ENCODE measurements at places on chromosomes 4 and X.

- no peak for DNase-seq
Measured at GRCh38 chr4:68074397-68074796, 55.3 kb downstream of the TMPRSS11F start.

GRCh38 chr4:80587871-80588385 is 252.4 kb downstream of the CFAP299 start:
- DNase-seq = no peak

- peak; percentile 36 for DNase-seq
Measured at GRCh38 chrX:130170752-130171445, 863 bp upstream of the RAB33A start.

- no peak for DNase-seq
Measured at GRCh38 chr4:53574528-53574927, 16.8 kb downstream of the LNX1 start.

GRCh38 chr4:47553329-47554125 is 68.5 kb downstream of the ATP10D start:
- DNase-seq = no peak

DNA sequence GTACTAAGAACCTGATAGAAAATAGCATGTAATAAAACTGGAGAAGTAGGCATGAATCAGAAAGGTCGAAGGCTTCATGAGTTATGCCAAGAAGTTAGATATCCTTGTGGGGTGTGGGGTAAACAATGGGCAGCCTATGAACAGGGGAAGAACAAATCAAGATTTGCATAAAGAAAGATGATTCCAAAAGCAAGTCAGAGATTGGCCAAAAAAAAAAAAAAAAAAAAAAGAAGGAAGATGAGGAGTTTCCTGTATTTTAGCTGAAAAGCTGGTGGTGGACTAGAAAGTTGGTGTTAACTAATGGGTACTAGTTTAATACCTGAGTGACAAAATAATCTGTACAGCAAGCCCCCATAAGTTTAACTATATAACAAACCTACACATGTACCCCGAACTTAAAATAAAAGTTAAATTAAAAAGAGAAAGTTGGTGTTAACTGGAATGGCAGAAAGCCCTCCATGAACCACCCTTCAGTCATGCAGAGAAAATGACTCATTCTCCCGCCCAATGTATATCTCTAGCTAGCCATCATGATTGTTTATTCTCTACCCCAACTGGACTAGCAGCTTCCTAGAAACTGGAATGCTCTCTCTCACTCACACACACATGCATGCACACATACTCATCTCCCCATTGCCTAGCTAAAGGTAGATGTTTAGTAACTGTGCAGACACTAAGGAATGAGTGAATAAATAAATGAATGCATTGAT is 41.7 kb downstream of the ATP11C start:
- DNase-seq = no peak

- no peak for DNase-seq
Measured at GRCh38 chr4:40395166-40395900, 60.2 kb downstream of the CHRNA9 start.

- no peak for DNase-seq
Measured at GRCh38 chr4:88743696-88744095, 46.1 kb upstream of the NAP1L5 start.

GRCh38 chr4:24089851-24090534 is 200.1 kb upstream of the PPARGC1A start:
- no peak for DNase-seq

DNA sequence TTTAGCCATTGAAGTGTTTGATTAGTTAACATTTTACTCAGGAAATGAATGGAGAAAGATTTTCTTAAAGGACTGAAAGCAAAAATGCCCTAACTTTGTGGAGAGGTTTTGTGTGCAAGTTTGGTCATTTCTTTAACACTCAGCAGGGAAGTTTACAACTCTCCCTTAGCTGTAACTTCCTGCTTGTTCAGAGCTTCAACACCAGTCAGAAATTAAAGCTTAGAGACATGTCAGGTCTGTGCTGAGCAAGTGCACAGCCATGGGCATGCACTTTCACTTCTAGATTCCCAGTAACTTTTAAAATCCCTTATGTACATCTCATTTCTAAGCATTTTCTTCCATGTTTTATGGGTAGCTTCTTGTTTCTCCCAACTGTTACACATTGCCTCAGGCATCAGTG is 326.0 kb downstream of the ACTRT1 start:
- no peak for DNase-seq

DNA sequence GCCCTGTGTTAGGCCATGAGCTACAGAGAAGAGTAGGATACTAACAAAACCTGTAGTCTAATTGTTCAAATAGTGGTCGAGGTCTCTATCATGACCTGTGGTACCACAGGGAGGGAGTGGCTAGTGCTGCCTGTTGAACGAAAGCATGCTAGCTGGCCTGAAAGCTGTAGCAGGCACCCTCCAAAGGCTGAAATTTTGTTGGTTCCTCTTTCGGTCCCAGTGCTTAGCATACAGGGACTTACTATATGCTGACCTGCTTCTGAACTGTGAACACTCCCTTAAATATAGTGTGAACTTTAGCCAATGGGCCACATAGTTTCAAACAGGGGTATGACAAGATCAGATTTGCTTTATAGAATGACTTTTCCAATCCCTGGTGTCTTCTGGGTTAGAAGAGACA is 113.4 kb downstream of the PJA1 start:
- no peak for DNase-seq

DNA sequence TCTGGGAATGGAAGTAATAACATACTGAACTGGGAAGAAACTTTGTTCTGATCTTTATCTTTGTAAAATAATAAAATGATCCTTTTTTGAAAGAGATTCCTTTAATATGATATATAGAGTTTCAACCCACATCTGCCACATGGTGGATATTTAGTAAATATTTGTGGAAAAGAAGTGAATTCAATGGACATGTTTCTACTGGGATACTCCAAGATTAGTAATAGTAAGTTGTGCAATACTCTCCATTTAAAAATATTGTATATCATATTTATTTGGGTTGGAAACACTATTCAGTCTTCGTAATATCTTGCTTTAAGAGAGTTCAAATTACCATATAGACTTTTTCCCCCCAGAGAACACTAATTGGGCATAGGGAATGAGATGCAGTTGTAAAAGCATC is 17.8 kb upstream of the ARSJ start:
- DNase-seq = no peak

DNA sequence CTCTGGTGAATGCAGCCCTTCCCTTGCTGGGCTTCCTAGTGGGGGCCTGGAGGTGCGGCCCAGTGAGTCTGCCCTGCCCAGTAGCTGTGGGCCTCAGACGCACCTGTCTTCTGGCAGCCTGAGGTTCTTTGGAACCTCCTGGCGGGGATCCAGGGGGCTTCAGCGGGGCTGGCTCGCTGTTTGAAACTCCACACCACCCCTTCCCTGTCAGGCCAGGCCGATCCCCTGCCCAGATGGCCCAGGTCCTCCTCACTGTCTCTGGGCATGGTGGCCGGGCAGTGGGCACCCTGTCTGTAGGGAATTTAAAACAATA is 10.7 kb upstream of the NKX1-1 start:
- DNase-seq = no peak

DNA sequence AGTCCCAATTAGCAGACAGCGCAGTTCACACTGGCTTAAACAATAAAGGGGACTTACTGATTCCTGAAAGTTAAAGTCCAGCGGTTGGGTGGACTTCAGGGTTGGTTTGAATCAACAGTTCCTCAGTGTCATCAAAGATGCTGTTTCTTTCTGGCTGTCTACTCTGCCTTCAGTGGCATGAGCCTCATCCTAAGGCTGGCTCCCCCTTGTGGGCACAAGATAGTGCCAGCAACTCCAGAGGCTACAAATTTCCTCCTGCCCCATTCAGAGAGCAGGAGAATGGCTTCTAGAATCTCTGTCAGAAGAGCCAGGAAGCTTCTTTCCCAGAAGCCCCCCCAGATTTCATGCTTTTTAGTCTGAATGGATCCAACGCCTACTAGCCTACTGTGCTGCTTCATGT is 82.4 kb upstream of the MTM1 start:
- peak; percentile 47 for DNase-seq

- DNase-seq = no peak
Measured at GRCh38 chr4:166257891-166258290, 384.9 kb downstream of the TLL1 start.

DNA sequence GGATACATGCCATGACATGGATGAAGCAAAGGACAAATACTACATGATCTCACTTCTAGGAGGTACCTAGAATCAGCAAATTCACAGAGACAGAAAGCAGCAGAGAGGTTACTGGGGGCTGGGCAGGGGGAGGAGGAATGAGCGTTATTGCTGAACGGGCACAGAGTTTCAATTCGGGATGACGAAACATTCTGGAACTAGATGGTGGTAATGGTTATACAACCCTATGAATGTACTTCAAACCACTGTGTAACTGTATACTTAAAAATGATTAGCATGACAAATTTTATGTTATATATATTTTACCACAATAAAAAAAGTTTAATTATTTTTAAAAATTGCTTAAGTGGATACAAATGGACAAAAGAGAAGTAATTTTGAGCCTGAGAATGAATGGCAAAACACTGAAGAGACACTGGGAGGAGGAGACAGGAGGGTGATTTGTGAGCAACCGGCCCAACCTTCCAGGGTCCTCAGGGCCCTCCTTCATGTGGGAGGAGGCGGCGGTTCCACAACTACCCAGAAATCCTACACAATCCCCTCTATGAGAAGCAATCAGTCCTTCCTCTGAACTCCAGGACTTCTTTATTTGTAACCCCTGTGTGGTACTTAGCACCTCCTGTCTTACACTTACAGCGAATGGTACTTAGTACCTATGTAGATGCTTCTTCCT is 14.1 kb downstream of the ACSL1 start:
- DNase-seq = peak; percentile 76

GRCh38 chr4:150482581-150482980 is 99.4 kb upstream of the MAB21L2 start:
- no peak for DNase-seq

DNA sequence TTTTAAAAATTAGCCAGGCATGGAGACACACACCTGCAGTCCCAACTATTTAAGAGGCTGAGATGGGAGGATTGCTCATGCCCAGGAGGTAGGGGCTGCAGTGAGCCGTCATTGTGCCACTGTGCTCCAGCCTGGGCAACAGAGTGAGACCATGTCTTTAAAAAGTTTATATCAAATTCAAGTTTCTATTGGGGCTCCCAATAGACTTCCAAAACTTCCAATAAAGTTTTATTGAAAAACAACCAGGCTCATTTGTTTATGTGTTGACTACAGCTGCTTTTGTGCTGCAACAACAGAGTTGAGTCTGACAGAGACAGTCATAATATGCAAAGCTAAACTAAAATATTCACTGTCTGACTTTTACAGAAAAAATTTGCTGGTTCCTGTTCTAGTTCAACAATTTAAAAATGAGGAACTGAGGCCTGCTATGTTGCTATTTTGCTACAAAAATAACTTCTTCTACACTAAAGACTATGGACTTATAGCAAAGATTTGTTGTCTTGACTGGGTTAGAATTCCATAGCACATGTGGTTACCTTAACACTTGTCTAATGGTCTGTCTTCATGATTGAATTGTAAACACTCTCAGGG is 63.3 kb upstream of the RELL1 start:
- no peak for DNase-seq

- no peak for DNase-seq
Measured at GRCh38 chr4:153204247-153204671, at the start of gene TRIM2. Gene TRIM2, plus strand, starts transcription at chr4:153204443. Its CDS starts 88 bp downstream, at chr4:153204531.

DNA sequence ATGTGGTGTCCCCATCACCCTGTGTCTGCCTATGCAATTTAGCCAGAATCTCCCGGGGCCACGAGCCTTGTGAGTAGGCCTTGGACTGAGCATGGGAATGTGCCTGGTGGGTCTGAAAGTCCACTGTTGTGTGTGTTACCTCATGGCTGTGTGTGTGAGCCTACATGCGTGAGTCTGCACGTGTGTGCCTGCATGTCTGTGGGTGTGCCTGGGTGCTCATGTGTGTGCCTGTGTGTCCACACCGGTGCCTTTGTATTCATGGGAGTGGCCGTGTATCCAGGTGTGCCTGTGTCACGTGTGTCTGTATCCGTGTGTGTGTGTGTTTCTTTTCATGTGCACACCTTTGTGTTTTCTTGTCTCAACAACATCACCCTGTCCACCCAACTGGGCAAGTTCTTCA is 14.2 kb downstream of the ATP5ME start:
- no peak for DNase-seq

GRCh38 chr4:86432559-86433134 is 72.8 kb upstream of the MAPK10 start:
- no peak for DNase-seq

DNA sequence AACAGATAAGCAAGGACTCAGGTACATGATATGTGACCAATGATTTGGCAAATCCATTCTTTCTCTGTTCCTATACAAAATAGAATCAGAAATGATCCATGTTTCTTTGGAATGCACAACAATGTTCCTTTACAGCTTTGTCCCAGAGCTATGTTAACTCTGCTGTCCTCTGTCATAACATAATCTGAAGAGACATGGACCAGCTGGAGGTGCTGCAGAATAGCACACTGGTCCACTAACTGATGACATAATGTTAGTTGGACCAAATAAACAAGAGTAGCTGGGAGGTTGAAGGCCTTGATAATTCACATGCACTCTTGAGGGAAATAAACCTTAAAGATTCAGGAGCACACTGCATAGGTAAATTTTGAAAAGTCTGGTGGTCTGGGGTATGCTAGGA is 23.0 kb upstream of the DHX15 start:
- no peak for DNase-seq

- DNase-seq = no peak
Measured at GRCh38 chr4:110742143-110742542, 119.3 kb upstream of the PITX2 start.

GRCh38 chr4:153676486-153676885 is 7.6 kb upstream of the TLR2 start:
- no peak for DNase-seq

GRCh38 chrX:123927845-123928244 is 33.7 kb upstream of the STAG2 start:
- DNase-seq = peak; percentile 11

GRCh38 chr4:67512501-67512900 is 32.8 kb downstream of the CENPC start:
- no peak for DNase-seq

- DNase-seq = no peak
Measured at GRCh38 chr4:76022677-76023076, 620 bp downstream of the CXCL10 start.

- DNase-seq = no peak
Measured at GRCh38 chr4:138875891-138876608, 139.5 kb upstream of the NOCT start.

- DNase-seq = no peak
Measured at GRCh38 chr4:181418496-181418895, 824.7 kb upstream of the TENM3 start.

- DNase-seq = no peak
Measured at GRCh38 chr4:105631818-105632400, 76.6 kb downstream of the INTS12 start.

- DNase-seq = no peak
Measured at GRCh38 chr4:25870081-25870480, 7.3 kb upstream of the SEL1L3 start.

Measured in HL-60 (cell line).